ENCODE measurements at places on chromosomes 12 and 14.
A peak's percentile ranks its signal among the peaks of the same experiment; 100 is the strongest.

DNA sequence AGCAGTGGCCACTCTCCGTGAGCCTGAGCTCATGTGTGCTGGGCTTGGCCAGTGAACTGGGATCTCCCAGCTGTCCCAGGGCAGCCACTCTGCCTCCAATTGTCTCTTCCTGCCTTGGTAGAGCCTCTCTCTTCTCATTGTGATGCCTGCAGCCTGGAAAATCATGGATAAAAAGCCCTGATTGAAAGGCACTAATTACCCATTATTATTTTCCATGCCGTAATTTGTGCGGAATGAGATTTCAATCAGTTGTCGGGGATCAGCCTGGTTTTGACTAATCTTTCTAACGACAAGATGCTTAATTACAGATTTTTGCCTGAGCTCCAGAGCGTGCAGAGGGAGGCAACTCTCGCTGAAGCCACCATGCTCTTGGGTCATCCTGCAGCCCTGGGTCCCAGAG is 52.7 kb downstream of the ESRRB start:
- DNase-seq, result no peak

DNA sequence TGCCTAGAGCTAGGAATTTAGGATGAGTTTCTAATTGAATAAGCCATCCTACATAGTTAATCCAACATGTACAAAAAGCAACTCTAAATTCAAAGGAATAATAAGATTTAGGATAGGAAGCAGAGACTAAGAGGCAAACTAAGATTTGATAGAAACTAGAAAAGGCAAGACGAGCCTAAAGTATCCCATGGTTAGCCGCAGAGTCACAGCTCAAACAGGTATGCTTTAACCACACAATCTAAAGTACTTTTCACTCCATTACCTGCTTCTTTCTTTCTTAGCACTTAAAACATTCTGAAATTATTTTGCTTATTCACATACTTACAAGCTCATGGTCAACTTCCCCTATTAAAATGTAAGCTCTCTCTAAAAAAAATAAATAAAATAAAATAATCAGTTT is 51.8 kb downstream of the OTOGL start:
- DNase-seq, result no peak

GRCh38 chr12:118145113-118145797 is 9.3 kb downstream of the PEBP1 start:
- no peak for DNase-seq

DNA sequence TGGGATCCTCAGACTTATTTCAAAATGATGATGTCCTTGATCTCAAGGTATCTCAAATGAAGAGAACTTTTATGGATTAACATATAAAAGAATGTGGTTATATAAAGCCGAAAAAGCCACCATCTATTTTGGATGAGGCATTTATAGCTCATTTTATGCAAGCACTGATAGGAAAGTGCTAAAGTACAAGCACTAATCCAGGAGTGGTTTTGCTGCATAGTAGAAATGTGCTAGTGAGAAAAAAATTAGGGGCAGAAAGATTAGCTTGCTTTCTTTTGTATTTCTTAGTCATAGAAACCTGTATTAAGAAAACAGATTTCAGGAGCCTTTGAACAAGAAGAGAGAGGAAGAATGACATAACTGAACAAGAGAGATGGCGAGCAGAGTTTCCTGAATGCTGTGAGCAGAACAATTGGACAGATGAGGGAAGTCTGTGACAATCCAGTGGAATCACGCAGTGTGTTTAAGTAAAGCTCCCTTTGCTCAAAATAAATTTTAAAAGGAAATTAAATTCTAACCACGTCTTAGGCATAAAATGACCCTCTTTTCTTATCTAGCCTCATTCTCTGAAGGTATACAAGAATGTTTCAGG is 238.2 kb upstream of the NOVA1 start:
- DNase-seq, result no peak

GRCh38 chr12:13609894-13610679 is 371.3 kb downstream of the GRIN2B start:
- DNase-seq, result no peak

DNA sequence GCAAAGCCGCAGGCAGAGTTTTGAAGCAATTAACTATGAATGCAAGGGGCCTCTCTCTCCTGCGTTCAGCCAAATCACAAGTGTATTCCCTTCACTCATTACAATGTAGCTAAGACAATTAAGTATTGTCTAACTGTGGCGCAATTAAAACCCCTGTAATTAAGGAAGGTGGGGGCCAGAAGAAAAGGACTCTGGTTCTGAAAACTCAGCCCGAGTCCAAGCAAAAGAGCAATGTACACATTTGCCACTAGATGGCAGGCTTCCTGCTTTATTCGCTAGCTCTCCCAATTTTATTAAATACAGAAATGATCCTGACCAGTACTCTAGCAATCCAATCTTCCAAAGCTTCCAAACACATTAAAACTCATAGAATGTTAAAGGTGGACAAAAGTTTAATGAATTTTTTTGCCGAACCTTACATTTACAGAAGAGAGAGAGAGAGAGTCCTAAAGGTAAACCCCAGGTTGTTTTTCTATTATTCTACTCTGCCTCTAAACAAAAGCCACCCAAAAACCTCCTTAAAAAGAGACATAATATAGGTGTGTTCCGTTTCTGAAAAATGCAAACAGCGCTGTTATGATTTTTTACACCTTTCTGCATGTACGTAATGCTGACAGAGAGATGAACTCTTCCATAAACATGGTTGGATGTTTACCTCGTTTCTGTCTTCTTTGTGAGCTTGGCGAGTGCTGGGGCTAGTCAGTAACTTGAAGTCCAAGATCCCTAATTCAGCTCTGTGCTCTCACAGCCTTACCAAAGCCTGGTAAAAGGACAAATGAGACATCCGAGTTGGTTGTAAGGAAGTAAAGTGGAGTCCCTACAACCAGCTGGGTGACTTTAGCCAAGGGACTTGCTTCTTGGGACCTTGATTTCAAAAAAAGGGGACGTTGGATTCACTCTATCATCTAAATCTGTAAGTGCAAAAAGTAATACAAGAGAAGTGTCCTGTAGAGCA is 50.9 kb upstream of the VASH1 start:
- peak; percentile 54 for DNase-seq

GRCh38 chr12:113322343-113322742 is 12.6 kb downstream of the SLC8B1 start:
- no peak for DNase-seq

DNA sequence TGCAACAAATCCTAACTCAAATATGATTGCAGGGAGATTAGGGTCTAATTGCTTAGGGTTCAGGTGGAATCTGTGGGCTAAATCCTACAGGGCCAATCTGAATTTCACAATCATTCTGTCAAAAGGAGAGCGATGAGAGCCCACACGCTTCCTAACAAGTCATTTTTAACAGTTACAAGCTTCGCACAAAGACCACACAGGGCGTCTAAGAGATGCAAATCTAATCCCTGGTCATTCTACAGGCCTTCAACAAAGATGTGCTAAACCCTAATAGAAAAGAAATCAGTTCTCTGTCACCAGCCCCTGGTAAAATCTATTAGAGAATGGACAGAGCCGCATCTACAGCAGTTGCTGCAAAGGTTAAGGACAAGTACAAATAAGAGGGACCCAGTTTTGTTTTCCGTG is 15.3 kb downstream of the NKX2-1 start:
- no peak for DNase-seq

DNA sequence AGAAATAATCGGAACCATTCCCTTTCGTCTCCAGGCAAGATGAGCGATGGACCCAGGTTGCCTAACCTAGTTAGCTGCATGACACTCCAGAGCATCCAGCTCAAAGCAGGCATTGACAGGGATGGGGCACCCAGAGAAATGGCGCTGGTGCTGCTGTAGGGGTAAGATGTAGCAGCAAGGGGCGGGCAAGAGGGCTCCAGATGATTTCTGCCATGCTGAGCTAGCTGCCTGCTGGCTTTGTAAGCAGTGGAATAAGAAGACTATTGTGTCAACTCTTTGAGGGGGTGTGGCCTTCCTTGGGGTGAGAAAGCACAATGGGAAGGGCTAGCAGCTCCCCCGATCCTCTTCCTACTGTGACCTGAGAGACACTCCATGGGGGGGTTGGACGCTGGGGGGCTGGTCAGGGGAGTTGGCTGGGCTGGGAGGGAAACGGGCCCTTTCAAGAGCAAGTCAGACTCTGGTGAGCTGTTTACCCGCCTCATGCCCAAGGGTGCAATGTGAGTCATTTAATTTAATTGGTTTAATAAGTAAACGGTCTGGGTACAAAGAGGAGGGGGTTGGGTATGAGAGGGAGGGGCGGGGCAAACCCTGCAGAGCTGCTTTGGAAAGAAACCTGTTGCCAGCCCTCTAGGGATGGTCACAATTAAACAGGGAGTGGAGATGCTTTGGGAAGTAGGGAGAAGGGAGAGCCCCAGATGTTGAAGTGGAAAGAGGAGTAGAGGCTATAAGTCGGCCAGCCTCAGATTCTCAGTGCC is 50.5 kb downstream of the B4GALNT3 start:
- DNase-seq, result no peak

GRCh38 chr14:50612806-50613205 is 52.9 kb downstream of the ATL1 start:
- DNase-seq, result no peak
